Esophagus mucosa (tissue), 1 donor: ENCODE measurements at places on chromosomes 5 and 9.

DNA sequence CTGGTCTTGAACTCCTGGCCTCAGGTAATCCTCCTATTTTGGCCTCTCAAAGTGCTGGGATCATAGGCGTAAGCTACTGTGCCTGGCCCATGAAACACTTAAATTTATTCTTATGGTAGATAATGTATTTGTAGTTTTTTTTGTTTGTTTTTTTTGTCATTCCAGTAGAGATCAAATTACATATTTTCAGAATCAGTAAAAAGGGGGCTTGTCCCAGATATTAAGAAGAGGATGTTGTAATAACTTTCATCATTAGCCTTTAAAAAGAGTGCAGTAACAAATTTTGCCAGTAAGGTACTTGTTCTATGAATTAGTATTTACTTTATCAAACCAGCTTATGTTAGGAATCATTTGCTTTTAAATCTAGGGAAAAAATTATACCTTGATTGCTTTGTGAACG, 42.6 kb downstream of the GAPVD1 start:
- no peak for ATAC-seq

GRCh38 chr9:122221183-122221811, 7.5 kb downstream of the LHX6 start:
- no peak for ATAC-seq

DNA sequence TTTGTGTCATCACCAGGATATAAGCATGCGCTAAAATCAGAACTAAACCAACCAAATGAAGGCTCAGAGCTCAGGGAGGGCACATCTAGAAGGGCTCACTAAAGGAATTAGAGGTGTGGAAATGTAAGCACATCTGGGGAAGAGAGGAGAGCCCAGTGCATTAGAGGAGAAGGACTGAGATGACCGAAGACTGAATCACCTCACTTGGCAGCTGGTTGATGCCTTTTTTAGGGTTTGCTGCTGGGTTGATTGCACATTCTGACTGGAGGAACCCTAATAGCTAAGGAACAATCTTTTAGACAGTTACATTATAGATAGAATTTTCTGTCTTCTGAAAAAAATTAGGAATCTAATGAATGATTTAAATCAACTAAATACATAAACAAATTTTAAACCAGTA, 8.2 kb upstream of the IFNA21 start:
- no peak for ATAC-seq

DNA sequence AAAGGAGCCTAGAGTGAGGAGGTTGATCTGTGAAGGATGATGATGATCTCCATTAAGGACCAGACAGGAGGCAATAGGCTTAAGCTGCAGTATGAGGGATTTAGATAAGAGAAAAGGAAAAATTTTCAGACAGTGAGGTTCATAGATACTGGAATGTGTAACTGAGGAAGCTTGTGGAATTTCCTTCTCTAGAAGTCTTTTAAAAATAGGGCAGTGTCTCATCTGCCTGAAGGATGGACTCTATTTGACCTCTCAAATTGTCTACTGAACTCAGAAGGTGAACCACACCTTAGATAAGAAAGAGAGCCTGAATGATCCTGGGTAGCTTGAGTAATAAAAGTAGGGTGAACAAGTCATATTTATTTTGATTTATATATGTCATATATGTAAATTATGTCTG, 148.2 kb upstream of the CDKN2B start:
- ATAC-seq: no peak

DNA sequence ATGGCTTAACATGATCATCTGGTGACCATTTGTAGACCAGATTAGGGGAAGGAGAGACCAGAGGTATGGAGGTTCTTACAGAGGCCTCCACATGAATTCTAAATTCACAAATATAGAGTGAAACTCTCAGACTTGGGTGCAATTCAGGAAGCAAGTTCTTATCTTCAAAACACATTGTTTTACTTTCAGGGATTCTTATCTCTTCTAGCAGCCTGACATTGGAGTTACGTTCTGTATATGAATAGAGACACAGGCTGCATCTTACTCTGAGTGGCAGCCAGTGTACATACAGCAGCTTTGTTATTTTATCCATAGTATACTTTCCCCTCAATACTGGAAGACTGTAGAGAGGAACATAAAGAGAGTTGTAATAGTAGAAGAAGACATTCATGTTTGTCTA, 1331.7 kb upstream of the WWC1 start:
- ATAC-seq: no peak
